ENCODE measurements at places on chromosomes 13 and 19. TPM values are rescaled to one million over a fixed set of nuclear protein-coding genes. Genes with fewer than 3 reads are reported as not detected.

DNA sequence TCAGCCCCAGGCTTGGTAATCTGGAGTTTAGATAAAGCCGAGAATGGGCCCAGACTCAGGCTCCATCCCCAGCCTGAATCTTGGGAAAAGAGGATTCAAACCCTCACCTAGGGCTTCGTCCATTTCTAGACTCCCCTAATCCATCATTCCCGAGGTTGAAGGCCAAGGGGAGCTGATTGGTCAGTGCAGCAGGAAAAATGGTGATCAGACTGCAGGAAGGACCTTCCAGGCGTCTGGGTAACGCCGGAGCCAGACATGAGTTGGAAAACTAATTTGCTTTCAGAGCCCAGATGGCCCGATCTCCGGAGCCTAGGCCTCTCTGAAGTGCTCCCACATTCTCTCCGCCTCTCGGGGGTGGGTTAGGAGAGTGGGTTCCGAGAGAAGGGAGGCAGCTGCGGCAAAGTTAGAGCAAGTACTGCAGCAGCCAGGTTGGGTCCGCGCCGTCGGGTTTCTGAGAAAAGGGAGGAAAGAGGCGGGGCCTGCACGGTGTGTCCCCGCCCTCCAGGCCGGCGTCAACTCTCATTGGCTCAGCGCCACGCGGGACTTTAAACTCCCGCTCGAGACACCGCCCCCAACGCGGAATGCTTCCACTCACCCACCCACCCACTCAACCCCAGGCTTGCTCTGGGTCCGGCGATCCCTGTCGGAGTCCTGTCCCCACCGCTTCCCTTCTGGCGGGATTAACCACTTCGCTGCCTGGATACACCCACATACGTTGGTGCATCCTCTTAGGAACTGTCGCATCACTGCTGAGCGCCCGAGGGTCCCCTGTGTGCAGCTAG is 788 bp upstream of the RTBDN start:
- DNase-seq = peak; percentile 72

The CNN2 gene
- total RNA-seq = 245 TPM

GRCh38 chr19:22882797-22883196 is 50.7 kb downstream of the ZNF723 start:
- peak; percentile 40 for DNase-seq

DNA sequence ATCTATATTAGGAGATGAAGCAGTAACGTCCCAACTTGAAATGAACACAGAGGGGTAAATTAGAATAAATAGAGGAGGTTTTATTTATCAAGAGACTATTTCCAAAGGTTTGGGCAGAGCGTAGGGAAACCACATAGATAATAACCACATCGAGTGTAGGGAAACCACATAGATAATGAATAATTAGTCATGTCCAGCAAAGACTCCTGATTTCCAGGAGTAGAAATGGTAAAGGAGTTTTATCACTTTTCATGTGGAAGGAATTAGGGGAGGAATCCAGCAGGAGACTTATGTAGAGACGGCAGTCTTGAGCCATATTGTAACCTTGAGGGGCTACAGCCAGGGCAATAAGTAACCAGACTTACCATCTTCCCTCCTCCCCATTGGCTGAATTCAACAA is 136.3 kb upstream of the CSNK1A1L start:
- no peak for DNase-seq

The WDR88 gene
- not detected for total RNA-seq

The ATP4B gene
- total RNA-seq = not detected

- DNase-seq = peak; percentile 93
Measured at GRCh38 chr13:99980201-99980823, 1.3 kb upstream of the ZIC2 start.

- no peak for DNase-seq
Measured at GRCh38 chr13:73254827-73255226, 196.0 kb downstream of the KLF5 start.

The SH2D3A gene
- total RNA-seq = 12.2 TPM

GRCh38 chr13:105139048-105139379 is 1396.4 kb downstream of the EFNB2 start:
- no peak for DNase-seq

DNA sequence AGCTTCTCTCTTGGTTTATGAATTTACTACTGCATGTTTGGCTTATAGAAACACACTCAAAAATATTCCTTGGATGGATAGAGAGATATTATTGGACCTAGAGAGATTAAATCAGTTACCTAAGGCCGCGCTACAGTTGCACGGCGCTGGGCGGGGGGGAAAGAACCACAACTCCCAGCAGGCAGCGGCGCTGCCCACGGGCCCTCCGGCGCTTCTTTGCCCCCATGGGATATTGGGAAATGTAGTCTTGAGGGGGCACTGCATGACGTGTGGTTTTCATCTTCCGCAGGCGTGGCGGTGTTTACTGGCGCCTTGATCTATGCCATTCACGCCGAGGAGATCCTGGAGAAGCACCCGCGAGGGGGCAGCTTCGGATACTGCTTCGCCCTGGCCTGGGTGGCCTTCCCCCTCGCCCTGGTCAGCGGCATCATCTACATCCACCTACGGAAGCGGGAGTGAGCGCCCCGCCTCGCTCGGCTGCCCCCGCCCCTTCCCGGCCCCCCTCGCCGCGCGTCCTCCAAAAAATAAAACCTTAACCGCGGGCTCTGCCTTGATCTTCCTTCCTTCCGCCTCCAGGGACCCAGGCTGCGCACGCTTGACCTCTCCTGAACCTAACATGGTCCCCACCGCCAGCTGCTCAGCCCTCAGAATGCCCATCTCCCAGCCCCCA is 4.8 kb downstream of the EMP3 start:
- DNase-seq = peak; percentile 96

- DNase-seq = no peak
Measured at GRCh38 chr19:13902993-13903555, 2.8 kb downstream of the BRME1 start.

DNA sequence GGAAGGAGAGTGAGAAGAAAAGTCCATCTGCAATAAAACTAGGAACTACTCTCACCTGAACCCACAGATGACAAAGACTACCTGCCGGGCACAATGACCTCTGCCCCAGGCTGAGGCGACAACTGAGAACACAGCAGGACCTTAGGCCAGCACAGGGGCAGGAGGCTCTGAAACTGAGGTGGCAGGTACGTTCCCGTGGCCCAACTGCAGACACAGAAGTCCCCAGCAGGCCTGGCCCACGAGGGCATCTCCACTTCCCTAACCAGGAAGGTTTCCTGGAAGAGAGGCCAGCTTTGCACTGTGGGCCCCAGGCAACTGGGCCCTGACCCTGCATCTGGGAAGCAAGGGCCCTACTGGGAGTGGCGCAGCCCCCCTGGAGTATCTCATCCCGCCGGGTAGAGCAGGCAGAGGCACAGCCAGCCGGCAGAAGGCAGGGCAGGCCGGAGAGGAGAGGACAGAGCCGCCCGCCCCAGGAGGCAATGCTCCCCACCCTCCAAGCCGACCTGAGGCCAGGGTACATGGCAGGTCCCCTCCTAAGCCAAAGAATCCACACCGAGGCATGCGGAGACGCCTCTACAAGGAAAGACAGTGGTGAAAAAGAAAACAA is 32.7 kb downstream of the STK24 start:
- DNase-seq = no peak

DNA sequence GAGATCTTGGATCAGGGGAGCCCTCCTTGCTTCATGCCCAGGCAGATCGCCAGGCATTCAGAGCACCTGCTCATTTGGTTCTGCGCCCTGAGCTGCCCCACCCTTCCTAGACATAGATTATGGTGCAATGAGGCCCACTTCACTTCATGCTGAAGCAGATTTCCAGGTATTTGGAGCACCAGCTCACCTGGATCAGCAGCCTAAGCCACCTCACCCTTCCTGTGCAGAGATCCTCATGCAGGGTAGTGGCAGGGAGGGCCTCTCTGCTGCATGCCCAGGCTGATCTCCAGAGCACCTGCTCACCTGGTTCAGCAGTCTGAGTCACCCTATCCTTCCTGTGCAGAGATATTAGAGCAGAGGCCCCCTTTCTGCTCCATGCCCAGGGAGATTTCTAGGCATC is 1966.1 kb downstream of the PCDH9 start:
- DNase-seq = no peak

- no peak for DNase-seq
Measured at GRCh38 chr19:1862068-1862423, 1.3 kb downstream of the KLF16 start.

The KLF5 gene
- total RNA-seq = not detected

GRCh38 chr19:14412324-14412995 is 6.7 kb downstream of the DDX39A start:
- DNase-seq = no peak

GRCh38 chr19:2602391-2603181 is 99.9 kb downstream of the GNG7 start:
- peak; percentile 90 for DNase-seq

- DNase-seq = no peak
Measured at GRCh38 chr19:49333811-49334288, 1.4 kb upstream of the CD37 start.

- DNase-seq = no peak
Measured at GRCh38 chr13:48526286-48526685, 6.6 kb downstream of the RCBTB2 start.
